ENCODE measurements at places on chromosomes 3 and 15.

DNA sequence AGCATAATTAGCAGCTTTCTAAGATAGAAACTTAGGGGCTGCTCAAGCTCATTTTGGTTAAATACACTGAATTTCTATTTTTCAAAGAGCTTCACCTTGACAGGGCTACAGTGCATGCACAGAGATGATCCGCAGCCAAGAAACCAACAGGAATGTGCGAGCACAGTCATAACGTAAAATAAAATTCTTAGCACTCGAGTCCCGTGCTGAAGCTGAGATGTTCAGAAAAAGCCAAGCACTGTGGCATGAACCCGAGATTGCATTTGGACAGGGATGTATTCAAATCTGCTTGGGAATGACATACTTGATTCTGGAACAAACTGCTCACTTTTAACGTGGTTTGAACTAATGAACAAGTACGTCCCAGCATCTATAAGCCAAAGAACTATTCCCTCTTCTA is 340.3 kb downstream of the FOXP1 start:
- no peak for DNase-seq

DNA sequence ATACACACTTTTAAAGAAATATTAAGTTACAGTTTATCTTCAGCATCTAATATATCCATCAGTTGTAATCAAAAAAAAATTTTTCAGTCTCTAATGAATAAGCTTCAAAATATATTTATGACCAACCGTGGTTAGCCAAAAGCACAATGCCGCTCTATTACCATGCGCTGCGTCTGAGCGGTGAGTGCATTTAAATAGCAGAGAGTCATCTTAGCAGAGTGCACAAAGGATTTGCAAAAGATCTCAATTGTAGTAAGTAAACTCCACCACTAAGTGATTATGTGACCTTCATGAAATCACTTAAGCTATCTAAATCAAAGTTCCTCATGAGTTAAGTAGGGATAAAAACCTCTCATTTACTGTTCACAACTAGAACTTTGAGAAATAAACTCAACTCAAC is 4.9 kb downstream of the TP63 start:
- no peak for DNase-seq

DNA sequence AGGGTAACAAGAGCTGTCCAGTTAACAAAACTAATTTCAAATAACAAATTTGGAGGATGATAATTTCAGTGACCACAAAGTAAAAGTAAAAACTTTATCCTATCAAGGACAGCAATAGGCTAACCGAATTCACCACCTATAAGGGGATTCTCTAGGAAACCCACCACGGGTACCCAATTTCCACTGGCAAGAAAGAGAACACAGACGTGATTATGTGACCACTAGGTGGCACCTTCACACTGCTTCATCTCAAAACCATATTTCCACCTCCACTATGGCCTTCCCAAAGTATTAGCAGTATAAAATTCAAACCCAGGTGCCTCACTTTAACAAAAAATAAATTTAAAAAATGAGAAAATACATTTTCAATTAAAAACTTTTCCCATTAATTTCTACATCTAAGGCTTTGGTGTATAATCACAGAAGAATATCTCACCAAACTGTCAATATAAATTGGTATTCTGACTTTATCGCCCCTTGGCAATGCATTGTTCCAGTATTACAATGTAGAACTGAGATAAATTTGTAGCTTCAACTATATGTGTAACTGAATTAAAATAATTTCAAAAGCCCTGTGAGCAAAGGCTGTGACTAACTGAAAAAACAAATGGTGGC is 96.5 kb downstream of the FSIP1 start:
- peak; percentile 52 for DNase-seq

GRCh38 chr3:77329116-77329515 is 289.2 kb downstream of the ROBO2 start:
- DNase-seq, result no peak

DNA sequence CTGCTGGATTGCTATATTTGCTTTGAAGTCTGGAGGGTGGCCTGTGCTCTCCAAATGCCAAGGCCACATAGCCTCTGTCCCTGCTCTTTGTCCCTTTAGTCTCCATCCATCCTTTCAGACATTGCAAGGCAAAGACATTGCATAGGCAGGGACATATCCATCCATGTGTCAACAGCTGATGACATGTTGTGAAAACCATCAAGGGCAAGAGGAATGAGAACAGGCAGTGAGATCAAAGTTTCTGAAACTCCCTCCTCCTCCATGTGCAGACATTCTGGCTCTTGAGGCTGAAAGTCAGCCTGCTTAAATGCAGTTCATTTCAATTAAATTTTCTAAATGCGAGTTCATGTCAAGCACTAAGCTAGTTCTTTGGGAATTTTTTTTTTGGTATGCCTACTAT is 135.2 kb upstream of the CTNNB1 start:
- no peak for DNase-seq

- peak; percentile 92 for DNase-seq
Measured at GRCh38 chr15:99442252-99442897, 123.4 kb upstream of the MEF2A start.

GRCh38 chr15:60115579-60116380 is 111.7 kb downstream of the FOXB1 start:
- DNase-seq, result peak; percentile 80

GRCh38 chr15:89794627-89795241 is 18.6 kb downstream of the MESP2 start:
- no peak for DNase-seq

DNA sequence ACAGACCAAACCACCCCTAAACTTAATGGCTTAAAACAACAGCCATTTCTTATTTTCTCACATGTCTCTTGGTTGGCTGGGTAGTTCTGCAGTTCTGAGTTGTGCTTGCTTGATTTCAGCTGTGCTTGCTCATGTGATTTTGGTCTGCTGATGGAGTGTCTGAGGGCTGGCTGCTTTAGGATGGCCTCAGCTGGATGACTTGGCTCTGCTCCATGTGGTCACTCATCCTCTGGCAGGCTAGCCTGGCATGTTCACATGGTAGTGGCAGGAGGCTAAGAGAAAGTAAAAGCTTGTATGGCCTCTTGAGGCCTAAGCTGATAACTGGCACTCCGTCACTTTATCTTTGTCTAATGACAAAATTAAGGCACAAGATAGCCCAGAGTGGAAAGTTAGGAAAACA is 4.1 kb downstream of the SV2B start:
- DNase-seq, result no peak

- peak; percentile 50 for DNase-seq
Measured at GRCh38 chr3:101865751-101866509, 16.6 kb downstream of the NFKBIZ start.

DNA sequence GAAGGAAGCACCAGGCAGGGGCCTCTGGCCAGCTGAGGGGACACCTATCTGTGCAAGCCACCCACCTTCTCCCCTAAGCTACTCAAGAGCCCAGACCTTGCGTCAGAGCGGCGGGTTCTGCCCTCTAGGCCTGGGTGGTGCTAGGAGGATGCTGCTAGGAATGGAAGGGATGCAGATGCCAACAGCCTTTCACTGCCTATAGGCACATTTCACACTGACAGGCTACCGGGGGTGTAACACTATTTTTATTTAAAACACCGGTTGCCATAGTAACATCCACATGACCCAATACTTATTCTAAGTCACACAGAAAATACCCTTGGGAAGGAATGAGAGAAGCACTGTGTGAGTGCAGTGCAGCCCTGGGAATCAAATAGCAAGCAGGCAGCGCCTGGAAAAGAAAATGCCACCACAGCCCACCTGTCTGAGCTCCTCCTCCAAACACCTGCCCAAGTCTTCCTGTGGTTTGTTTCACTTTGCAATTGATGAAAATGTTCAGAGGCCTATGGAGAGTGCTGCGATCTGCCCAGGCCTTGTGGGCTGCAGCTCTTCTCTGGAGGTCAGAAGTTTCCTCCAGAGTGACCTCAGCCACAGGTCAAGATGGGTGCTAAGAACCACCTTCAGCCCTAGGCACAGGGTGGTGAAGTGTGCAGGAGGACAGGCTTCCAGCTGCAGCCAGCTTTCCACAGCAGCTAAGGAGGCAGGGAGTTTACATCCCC is 113.5 kb upstream of the TOPAZ1 start:
- DNase-seq, result no peak

DNA sequence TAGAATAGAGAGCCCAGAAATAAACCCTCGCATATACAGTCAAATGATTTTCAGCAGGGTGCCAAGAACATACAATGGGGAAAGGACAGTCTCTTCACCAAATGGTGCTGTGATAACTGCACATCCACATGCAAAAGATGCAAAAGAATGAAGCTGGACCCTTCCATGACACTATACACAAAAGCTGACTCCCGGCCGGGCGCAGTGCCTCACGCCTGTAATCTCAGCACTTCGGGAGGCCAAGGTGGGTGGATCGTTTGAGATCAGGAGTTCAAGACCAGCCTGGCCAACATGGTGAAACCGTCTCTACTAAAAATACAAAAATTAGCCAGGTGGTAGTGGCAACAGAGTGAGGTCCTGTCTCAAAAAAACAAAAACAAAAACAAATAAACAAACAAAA is 43.2 kb upstream of the IQSEC1 start:
- no peak for DNase-seq

- DNase-seq, result no peak
Measured at GRCh38 chr15:36658312-36658711, 78.9 kb downstream of the CDIN1 start.

- no peak for DNase-seq
Measured at GRCh38 chr3:56157693-56158362, 310.4 kb downstream of the ERC2 start.

DNA sequence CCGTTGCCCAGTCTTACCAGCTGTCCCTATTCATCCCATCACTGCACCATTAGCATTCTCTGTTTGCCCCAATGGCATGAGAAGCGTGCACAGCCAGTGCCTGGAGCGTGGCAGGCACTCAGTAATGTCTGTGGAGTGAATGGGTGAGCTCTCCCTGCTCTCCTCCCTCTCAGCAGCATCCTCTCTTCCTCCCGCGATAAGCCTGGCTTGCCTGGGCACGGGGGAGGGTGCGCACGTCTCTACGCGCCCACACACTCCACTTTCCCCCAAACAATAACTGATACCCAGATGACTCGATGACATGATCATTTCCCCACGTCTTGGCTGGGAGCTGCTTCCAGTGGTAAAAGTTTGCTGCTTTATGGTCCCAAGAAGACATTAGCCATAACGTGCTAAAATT is 81.8 kb upstream of the LINGO1 start:
- DNase-seq, result no peak

- no peak for DNase-seq
Measured at GRCh38 chr3:63937661-63938651, 25.8 kb upstream of the SCAANT1 start.

DNA sequence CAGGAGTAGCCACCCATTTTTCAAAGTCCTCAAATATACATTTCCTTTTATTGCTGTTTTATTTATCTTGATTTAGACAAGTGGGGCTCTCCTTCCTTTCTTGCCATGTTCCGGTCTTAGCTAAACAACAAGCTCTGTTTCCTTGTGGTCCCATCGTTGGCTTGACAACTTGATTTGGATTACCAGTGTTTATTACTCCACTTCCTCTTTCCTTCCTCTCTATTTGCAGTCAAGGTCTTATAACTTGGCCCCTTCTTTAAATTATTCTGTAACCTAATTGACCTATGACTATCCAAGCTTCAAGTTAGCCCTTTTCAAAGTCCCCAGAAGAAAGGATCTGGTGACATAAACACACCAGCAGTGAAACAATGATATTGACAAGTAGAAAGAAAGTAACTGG is 130.6 kb upstream of the STT3B start:
- no peak for DNase-seq

DNA sequence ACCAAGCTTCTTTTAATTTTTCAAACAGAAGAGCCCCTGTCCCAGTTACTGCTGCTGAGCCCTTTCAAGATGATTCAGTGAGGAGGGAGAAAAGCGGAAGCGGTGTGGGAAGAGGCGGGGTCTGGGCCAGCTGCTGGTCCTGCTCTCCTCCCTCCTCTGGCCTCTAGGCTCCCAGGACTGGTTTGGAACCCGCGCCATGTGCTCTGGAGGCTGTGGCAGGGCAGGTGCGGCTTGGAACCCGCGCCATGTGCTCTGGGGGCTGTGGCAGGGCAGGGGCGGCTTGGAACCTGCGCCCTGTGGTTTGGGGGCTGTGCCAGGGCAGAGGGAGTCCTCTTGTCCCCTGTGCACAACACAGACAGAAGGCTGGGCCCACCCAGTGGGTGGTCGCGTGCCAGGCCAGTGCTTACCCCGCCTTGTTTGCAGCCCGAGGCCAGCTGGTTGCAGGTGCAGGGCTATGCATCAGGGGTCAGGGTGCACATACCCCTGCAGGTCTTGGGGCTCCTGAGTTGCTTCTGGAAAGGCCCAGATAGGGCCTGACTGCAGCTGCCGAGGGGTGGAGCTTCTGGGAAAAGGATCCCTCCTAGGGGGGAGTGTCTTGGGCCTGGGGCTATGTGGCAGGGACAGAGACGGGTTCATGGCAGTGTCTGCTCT is 12.2 kb downstream of the ALG1L2 start:
- no peak for DNase-seq

DNA sequence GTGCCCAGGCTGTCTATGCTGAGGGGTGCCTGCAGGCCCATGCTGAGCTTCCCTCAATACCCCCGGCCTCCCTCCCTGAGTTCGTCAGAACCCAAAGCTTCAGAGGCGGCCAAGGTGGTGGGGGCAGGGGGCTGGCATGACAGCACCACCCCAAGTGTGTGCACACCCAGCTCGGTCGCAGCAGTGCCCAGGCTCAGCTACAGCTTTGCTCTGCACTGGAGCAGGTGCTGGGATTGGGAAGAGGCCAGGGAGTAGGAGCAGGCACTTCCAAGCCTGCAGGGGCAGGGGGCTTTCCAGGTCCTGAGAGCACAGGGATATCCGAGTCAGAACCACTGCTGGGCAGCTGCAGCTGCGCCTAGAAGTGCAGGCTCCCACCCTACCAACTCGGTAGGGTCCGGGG is 283.9 kb downstream of the UBE2E2 start:
- DNase-seq, result no peak

GRCh38 chr3:13420045-13420830 is at the start of gene NUP210:
Gene NUP210, minus strand, starts transcription at chr3:13420322. Its CDS starts 96 bp downstream, at chr3:13420226.
- peak; percentile 47 for DNase-seq

DNA sequence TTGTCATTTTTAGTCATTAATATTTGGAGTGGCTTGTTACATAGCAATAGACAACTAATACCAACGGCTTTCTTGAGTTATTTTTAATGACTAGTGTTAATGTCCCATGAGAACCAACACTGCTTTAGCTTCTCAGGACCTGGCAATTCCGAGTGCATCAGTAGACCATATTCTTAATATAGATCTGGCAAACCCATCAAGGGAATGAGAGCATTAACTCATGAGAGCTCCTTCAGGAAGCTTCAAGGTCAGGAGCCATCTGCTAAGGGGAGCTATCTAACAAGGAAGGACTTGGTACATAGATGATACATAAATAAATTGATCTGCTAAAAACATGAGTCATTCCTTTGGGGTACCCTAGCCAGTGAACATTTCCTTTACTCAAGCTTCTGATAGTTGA is 122.6 kb upstream of the EPHA3 start:
- no peak for DNase-seq
